ENCODE measurements at places on chromosomes 5 and 9. TPM values are rescaled to one million over a fixed set of nuclear protein-coding genes. Genes with fewer than 3 reads are reported as not detected.

DNA sequence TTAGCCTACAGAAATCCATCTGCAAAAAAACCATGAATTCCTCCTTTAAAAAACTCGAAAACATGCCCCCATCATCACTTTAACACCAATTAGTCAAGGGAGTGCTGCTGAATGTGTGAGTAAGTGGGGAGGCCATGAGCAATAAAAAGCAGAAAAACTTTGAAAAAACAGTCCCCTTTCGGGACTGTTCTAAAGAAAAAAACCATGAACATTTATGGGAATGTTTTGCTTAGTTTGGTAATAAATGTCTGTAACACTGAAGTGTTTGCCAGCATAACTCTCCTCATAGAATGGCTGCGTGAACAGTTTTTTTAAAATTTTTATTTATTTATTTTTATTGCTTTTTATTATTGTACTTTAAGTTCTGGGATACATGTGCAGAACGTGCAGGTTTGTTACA lies 99.4 kb upstream of the TARS1 start:
- H3K4me3 ChIP-seq, result no peak overlapping the region
- no peaks in the 10 kb centered on the region for H3K27me3 ChIP-seq
- H3K27ac ChIP-seq, result no peak overlapping the region
- H3K4me1 ChIP-seq, result peaks cover 7% of the 10 kb centered on the region
- DNase-seq, result no peak

DNA sequence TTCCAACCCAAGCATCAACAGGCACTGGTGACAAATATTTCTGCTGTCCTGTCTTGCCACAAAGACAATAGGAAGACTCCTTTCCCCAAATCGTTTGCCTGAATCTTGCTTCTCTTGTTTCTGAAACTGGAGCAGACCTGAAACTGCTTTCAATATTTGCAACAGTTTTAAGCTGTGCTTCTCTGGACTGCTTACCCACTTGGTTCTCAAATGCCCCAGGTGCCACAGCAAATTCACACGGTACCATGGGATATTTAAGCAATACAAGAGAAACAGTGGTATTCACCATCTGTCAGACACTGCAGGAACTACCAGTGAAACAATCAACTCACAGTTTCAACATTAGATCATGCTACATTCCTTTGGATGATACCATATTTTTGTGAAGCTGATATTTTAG lies 309.4 kb downstream of the PARP8 start:
- no peaks in the 10 kb centered on the region for H3K36me3 ChIP-seq
- no peak overlapping the region for H3K27ac ChIP-seq
- H3K4me3 ChIP-seq, result no peak overlapping the region
- DNase-seq, result no peak
- peaks cover 8% of the 10 kb centered on the region for H3K27me3 ChIP-seq
- no peaks in the 10 kb centered on the region for H3K4me1 ChIP-seq

- H3K4me3 ChIP-seq, result no peak overlapping the region
- no peak overlapping the region for H3K27ac ChIP-seq
- no peaks in the 10 kb centered on the region for H3K4me1 ChIP-seq
- no peaks in the 10 kb centered on the region for H3K36me3 ChIP-seq
- H3K27me3 ChIP-seq, result no peaks in the 10 kb centered on the region
Measured at GRCh38 chr5:18329328-18329727, 695.1 kb downstream of the TAF11L14 start.

GRCh38 chr5:109779036-109779735 lies 89.5 kb downstream of the MAN2A1 start:
- H3K36me3 ChIP-seq, result peaks cover 36% of the 10 kb centered on the region
- DNase-seq, result no peak
- H3K27ac ChIP-seq, result no peak overlapping the region
- no peaks in the 10 kb centered on the region for H3K4me1 ChIP-seq

DNA sequence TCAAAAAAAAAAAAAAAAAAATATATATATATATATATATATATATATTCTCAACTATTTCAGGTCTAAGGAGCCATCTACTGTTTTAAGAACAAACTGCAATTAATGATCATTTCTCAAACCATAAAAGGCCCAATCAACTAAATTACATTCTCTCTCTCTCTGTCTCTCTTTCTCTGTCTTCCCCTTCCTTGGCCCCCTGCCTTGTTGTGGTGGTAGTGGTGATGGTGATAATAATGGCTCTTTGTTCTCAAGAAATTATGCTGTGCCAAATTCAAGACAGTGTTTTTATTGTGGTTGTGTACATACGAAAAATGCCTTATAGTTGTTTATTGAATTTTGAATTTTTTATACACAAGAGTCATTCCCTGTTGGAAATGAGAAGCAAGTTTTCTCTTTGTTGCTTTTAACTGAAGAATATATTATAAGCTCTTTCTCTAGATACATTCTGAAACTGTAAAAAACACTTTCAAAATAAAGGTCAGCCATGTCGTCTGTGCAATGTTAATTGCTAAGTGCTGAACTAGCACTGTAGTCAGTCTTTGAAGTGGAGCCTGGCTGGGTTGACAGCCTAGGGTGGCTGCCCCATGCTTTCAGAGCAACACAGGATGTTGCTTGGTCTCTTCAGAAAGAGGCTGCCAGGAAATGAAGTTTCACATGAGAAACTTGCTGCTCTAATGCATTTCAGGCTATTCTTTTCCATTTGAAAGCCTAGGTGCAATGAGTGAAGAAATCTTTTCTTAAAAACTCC lies 96.0 kb downstream of the HINT1 start:
- peaks cover 7% of the 10 kb centered on the region for H3K36me3 ChIP-seq
- H3K27ac ChIP-seq, result no peak overlapping the region
- H3K4me1 ChIP-seq, result no peaks in the 10 kb centered on the region
- no peak overlapping the region for H3K4me3 ChIP-seq

GRCh38 chr9:26863074-26863473 lies 29.5 kb downstream of the CAAP1 start:
- H3K36me3 ChIP-seq, result peaks cover 34% of the 10 kb centered on the region
- H3K4me3 ChIP-seq, result no peak overlapping the region
- no peaks in the 10 kb centered on the region for H3K4me1 ChIP-seq
- DNase-seq, result no peak

DNA sequence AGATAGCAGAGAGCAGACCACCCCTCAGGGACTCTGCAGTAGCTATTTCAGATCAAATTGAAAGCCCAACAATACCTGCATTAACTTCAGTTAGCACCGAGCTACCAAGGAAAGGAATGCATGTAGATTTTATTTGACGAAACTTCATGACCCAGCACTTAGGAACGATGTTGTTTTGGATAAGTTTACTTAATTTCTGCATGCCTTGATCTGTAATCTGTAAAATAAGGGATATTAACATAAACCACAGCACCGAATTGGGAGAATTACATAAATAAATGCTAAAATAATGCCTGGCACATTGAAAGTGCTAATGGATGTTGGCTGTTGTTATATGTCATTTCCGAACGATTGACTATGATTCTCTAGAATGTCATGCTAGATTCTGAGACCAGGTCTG lies 435.8 kb upstream of the CLINT1 start:
- peaks cover 15% of the 10 kb centered on the region for H3K36me3 ChIP-seq
- no peak overlapping the region for H3K27ac ChIP-seq
- no peak overlapping the region for H3K4me3 ChIP-seq
- H3K27me3 ChIP-seq, result no peaks in the 10 kb centered on the region
- DNase-seq, result no peak

- H3K4me1 ChIP-seq, result no peaks in the 10 kb centered on the region
- no peak overlapping the region for H3K27ac ChIP-seq
- no peak overlapping the region for H3K4me3 ChIP-seq
- H3K27me3 ChIP-seq, result no peaks in the 10 kb centered on the region
- no peaks in the 10 kb centered on the region for H3K36me3 ChIP-seq
Measured at GRCh38 chr5:74957906-74958305, 91.7 kb upstream of the FAM169A start.

DNA sequence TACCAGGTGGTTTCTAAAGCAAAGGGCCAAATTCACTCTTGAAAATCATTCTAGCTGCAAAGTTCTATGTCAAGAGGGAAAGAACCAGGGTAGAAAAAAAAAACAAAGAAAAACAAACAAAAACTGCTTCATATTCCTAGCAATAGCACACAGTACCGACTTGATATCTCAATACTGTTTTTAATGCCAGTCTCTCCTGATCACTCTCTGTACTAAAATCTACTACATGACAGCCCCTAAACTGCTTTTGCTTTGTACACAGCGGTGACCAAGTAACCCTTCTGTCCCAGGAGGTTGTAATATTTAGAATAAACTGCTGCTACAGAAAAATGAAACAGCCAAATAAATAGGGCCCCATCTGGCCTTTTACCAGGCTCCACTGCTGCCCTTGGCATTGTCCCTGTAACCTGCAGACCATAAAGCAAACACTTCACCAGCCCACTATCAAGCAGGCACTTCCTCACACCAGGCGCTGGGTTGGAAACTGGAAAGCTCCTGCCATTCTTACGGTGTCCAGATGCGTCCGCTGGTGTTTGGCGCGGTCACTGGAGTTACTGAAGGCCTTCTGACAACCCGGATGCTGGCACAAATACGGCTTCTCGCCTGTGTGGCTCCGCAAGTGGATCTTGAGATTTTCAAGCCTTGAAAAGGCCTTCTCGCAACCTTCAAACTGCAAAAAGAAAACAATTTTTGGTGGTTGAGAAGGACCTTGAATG lies 363.2 kb downstream of the GLIS3 start:
- H3K36me3 ChIP-seq, result no peaks in the 10 kb centered on the region
- DNase-seq, result no peak
- H3K27ac ChIP-seq, result no peak overlapping the region
- no peaks in the 10 kb centered on the region for H3K27me3 ChIP-seq
- no peak overlapping the region for H3K4me3 ChIP-seq

- H3K27me3 ChIP-seq, result peaks cover 40% of the 10 kb centered on the region
- no peak overlapping the region for H3K27ac ChIP-seq
- DNase-seq, result no peak
- H3K4me1 ChIP-seq, result peaks cover 4% of the 10 kb centered on the region
- H3K4me3 ChIP-seq, result peak overlapping the region; percentile 85
Measured at GRCh38 chr5:2754581-2755075, 3.2 kb upstream of the IRX2 start.

DNA sequence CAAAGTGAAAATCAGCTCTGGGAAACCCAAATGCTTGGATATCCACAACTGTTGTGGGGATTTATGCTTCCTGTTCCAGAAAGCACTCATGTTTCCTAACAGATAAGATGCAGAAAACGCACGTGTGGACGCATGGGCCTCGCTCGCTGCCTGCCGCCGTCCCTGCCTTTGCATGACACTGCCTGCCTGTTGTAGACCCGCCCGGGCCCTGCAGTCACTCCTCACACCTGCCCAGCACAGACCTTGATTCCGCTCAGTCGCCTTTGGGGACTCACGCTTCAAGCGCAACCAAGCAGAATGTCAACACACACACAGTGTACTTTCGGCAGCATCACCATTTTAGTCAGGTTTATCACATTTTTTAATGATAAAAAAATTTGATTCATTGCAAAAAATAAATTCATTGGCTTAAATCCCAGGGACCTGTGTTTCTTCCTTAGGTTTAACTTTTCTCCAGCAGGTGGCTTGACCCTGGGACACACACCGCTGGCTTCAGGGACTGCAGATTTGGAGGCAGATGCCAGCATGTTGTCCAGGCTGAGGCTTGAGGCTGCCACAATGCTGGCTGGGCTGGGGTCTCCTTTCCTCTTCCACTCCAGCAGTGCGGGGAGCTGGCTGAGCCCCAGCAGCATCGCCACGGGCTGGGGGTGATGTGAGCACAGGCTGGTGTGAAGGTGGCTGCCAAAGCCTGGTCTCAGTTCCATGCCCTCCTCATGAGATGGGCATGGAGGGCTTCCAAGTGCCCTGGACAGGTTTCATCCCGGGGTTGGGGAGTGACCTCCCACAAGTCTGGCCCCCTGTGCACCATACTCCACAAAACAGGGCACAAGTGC lies 416.9 kb upstream of the IRX4 start:
- H3K4me1 ChIP-seq, result peaks cover 2% of the 10 kb centered on the region
- H3K27me3 ChIP-seq, result no peaks in the 10 kb centered on the region
- H3K36me3 ChIP-seq, result no peaks in the 10 kb centered on the region
- peak; percentile 50 for DNase-seq
- H3K27ac ChIP-seq, result no peak overlapping the region

GRCh38 chr5:127602481-127602880 lies 46.4 kb upstream of the CTXN3 start:
- H3K27me3 ChIP-seq, result no peaks in the 10 kb centered on the region
- no peak overlapping the region for H3K4me3 ChIP-seq
- no peak overlapping the region for H3K27ac ChIP-seq
- no peak for DNase-seq

- no peaks in the 10 kb centered on the region for H3K36me3 ChIP-seq
- no peak overlapping the region for H3K4me3 ChIP-seq
- H3K27ac ChIP-seq, result no peak overlapping the region
- no peaks in the 10 kb centered on the region for H3K27me3 ChIP-seq
- DNase-seq, result no peak
Measured at GRCh38 chr5:20300110-20300509, 312.1 kb upstream of the CDH18 start.

DNA sequence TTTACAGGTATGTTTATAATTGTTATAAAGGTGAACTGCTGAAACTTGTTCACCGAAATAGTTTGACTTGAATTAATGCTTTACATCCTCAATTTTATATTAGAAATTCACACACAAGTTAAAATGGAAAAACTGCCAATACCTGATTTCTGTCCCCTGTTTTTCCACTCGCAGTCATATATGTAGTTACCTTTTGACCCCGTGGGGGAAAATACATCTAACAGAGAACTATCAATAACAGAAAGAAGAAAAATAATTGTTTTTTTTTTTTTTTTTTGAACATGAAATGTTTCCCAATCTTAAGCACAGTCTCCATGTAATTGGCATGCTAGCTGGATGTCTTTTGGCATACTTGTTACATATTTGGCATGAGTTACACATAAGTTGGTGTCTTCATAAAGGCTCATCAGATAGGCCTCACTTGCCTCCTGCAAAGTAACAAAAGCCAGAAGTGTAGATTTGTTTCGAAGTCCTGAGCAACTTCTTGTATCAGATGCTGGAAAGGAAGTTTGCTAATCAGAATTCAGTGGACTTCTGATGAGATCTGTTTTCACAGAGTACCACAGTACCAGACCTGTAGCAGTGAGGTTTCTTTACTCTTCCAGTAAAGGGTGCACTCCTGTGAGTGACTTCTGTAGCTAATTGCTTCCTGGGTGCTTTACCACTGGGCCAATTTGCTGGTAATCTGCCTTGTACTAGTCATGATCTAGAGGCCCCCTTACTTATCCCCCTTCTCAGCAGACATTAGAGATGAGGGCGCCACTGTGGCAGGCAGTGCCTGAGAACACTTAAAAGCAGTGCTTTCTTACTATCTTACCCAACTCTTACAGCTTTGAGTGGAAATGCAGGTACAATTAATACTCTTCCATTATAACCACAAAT lies 36.2 kb upstream of the CXXC5 start:
- H3K4me3 ChIP-seq, result no peak overlapping the region
- no peak overlapping the region for H3K27ac ChIP-seq
- no peaks in the 10 kb centered on the region for H3K4me1 ChIP-seq
- peaks cover 25% of the 10 kb centered on the region for H3K36me3 ChIP-seq
- H3K27me3 ChIP-seq, result no peaks in the 10 kb centered on the region

DNA sequence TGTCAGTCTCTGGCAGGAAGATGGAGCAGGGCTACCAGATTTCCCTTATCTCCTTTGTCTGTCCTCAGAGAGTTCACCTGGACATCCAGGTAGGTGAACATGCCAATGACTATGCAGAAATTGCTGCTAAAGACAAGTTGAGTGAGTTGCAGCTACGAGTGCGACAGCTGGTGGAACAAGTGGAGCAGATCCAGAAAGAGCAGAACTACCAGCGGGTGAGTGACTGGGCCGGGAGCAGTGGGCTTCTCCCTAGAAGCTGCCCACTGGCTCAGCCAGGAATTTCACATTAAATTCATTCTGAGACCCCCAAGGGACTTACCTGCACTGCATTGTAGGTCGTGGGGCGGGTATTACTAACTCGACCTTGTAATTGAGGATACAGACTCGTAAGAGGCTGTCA lies 2.1 kb downstream of the TMED9 start:
- peaks cover 25% of the 10 kb centered on the region for H3K36me3 ChIP-seq
- no peak for DNase-seq
- no peaks in the 10 kb centered on the region for H3K27me3 ChIP-seq
- H3K27ac ChIP-seq, result no peak overlapping the region
- H3K4me1 ChIP-seq, result no peaks in the 10 kb centered on the region

Gene SH3PXD2B
- 48.1 TPM for total RNA-seq

Gene PPP3R2
- not detected for total RNA-seq

Gene SPACA9
- total RNA-seq, result 1.3 TPM

Gene GPR21
- total RNA-seq, result 1.0 TPM

Gene SHB
- total RNA-seq, result 14.6 TPM

Measured in H9 (cell line).